ENCODE measurements at places on chromosomes 6 and 20.
A peak's percentile ranks its signal among the peaks of the same experiment; 100 is the strongest.

DNA sequence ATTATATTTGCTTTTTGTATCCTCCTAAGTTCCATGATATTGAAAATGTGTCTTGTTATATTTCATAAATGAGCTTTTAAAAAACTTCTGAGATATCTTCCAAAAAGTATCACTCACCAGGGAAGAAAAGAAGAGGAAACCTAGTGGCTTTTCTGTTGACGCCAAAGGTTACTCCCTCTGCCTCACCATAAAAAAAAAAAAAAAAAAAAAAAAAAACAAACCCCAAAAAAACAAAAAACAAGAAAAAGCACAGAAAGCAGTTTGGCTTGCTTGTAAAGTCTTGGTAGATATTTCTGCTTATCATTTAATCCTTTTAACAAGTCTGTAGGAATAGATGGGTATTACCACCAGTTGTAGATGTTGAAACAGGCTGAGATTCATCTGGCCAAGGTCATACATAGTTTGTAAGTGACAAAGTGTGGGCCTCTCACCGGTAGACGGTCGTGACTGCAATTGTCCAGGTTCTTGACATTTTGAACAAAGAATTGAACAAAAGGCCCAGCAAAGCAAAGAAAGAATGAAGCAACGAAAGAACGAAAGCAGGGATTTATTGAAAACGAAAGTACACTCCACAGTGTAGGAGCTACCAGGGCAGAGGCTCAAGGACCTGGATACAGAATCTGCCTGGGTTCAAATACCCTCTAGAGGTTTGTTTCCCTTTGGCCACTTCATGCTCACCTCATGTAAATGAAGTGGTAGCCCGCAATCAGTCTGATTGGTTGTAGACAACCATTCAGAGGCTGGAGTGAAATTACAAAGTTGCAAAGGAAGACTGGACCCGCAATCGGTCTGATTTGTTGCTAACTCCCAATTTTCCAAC lies 11.6 kb upstream of the ELOVL5 start:
- no peak for DNase-seq

GRCh38 chr6:34469499-34469898 lies 3.6 kb downstream of the PACSIN1 start:
- no peak for DNase-seq

- no peak for DNase-seq
These were observed 1.8 kb upstream of the VIP start for GRCh38 chr6:152748843-152749242.

GRCh38 chr6:93358435-93358834 lies 60.9 kb downstream of the EPHA7 start:
- no peak for DNase-seq

DNA sequence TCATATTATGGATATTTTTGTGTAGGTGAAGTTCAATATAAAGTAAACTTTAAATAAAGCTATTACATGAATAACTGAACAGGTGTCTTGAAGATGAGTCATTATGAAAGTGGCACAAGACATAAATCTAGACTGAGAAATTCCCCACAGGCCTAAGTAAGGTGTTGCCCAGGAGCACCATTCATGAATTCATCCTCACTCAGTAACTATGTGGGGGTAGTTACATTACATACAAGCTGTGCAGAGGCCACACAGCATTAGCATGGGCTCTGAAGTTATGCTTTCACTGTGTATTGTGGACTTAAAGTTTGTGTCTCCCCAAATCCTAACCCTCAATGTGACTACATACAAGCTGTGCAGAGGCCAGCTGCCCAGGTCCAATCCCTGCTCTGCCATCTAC lies 65.9 kb downstream of the BCAS1 start:
- no peak for DNase-seq

DNA sequence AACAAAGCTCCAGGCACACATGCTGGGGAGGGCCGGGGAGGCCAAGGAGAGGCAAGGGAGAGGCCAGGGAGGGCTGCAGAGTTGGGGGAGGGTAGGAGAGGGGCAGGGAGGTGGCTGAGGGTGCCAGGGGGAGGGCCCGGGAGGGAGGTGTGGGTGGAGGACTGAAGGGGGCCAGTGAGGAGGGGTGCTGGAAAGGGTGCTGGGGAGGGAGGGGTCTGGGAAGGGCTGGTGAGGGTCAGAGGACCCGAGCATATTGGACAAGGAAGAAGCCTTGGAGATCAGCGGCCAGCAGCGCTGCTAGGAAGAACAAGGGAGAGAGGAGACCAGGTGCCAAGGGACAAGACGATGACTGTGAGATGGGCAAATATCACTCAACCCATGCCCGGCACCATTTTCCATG lies 49.7 kb upstream of the GPR31 start:
- no peak for DNase-seq

DNA sequence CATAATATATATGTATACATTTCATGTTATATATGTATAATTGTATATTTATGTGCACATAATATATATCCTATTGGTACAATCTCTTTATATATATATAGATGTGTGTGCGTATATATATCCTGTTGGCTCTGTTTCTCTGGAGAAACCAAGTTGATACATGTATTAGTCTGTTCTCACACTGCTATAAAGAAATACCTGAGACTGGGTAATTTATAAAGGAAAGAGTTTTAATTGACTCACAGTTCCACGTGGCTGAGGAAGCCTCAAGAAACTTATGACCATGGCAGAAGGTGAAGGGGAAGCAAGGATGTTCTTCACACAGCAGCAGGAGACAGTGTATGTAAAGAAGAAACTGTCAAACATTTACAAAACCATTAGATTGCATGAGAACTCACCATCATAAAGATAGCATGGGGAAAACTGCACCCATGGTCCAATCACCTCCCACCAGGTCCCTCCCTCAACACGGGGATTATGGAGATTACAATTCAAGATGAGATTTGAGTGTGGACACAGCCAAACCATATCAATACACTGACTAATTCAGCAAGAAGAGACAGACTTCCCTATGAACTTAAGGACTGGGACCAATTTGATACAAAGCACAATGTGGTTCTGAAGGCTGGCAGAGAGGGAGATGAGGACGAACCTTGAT lies 14.0 kb downstream of the CST3 start:
- DNase-seq = no peak

GRCh38 chr6:108733706-108734265 lies 114.4 kb upstream of the ARMC2 start:
- DNase-seq = no peak

DNA sequence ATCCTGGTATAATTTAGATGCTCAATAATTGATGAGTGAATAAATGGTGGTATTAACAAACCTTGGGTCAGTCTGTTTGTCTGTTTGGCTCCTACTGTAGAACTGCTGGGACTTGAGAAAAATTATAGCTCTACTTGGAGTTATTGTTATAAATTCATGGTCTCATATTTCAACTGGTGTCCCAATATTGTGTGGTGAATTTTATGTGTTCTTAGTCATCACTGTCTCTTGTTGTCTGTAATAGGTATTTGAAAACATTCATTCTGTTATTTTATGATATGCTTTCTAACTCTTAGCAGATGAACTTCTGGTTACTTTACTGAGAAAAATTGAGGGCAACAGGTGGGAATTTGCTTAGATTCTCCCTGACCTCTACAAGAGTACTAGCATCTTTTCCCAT lies 221.4 kb downstream of the CDKAL1 start:
- DNase-seq = no peak

GRCh38 chr6:144408161-144408560 lies 123.0 kb downstream of the UTRN start:
- DNase-seq = no peak

DNA sequence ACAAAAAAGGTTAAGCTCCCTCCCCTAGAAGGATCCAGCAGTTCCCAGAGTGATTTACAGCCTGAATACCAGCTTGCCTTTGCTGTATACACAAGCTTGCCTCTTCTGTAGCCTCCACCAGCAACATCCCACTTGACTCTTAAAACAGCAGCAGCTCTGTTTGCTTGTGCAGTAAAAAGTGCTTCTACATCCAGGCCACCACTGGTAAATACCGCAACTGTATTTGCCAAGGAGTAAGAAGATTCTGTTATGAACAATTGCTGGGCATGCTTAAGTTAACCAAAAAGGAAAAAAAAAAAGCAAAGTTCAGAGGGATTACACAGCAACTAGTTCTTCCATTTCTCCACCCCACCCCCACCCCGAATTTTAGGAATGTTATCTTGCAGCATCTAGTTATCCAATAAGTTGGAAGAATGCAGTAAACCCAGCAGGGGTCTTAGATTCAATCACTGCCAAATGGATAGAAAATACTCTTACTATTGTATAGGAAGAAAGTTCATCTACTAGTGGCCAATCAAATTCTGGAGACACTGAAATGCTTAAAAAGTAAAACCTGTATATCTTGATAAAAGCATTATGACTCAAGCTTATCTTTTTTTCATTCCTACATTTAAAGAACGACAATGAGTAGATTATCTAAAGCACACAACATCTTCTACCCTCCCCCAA lies 4.8 kb downstream of the SALL4 start:
- no peak for DNase-seq

- no peak for DNase-seq
These were observed 150.5 kb upstream of the PRSS16 start for GRCh38 chr6:27096834-27097511.

GRCh38 chr6:38349795-38350194 lies 289.9 kb downstream of the BTBD9 start:
- DNase-seq = no peak

DNA sequence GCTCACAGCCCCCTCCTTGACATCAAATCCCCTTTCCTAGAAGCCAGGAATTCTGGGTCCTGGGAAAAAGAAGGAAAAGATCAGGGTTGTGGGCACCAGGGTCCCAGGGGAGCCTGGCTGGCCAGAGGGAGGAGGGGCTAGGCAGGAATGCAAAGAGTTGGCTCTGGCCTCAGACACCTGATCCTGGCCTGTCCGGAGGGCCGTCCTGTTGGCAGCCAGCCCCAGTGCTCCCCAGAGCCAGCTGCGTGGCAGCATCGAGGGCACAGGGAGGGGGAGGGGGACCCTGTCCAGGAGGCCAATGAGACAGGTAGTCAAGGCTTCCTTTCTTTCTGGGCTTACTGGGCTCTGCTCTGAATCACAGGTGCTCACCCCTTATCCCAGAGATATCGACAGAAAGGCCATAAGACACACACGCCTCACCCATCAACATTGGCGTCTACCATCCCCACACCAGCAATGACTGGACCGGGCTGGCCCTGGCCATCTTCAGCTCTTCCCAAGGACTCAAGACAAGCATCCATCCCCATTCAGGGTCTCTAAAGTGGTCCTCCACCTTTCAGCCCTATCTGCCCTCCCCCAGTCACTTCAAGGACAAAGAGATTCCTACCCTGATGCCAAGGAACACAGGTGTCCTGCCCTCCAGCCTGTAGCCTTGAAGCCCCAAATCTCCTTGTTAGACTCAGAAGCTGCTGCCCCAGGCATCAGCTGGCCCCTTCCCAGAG lies 723 bp downstream of the COL11A2 start:
- no peak for DNase-seq

GRCh38 chr6:143692696-143693095 lies 14.9 kb downstream of the PHACTR2 start:
- no peak for DNase-seq

DNA sequence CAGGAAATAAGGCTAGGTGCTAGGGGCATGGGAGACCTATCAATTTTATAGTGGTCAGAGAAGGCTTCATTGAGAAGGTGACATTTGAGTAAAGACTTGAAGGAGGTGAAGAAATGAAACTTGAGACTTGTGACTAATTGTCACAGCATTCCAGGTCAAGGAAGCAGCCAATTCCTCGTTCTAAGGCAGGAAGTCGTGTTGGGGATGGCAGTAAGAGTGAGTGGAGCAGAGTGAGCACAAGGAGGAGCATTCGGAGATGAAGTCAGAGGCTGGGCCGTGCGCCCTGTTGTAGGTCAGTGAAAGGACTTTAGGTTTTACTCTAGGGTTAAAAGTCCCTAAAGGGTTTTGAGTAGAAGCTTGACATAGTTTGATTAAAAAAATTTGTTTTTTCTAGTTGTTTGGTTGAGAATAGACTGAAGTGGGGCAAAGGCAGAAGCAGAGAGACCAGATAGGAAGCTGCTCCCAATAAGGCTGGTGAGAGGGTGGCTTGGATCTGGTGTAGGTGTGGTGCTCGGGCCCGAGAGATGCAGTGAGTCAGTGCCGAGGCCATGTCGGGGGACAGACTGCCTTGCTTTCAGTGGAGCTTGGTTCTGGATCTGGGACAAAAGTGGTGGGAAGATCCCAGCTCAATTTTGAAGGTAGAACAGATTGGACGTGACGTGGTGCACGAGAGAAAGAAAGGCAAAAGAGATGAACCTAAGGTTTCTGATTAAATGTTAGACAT lies 2.6 kb upstream of the RSPH3 start:
- no peak for DNase-seq

GRCh38 chr6:56914798-56915658 lies 39.9 kb upstream of the BEND6 start:
- peak; percentile 78 for DNase-seq

GRCh38 chr20:50333812-50334211 lies 143.2 kb downstream of the CEBPB start:
- DNase-seq = no peak

DNA sequence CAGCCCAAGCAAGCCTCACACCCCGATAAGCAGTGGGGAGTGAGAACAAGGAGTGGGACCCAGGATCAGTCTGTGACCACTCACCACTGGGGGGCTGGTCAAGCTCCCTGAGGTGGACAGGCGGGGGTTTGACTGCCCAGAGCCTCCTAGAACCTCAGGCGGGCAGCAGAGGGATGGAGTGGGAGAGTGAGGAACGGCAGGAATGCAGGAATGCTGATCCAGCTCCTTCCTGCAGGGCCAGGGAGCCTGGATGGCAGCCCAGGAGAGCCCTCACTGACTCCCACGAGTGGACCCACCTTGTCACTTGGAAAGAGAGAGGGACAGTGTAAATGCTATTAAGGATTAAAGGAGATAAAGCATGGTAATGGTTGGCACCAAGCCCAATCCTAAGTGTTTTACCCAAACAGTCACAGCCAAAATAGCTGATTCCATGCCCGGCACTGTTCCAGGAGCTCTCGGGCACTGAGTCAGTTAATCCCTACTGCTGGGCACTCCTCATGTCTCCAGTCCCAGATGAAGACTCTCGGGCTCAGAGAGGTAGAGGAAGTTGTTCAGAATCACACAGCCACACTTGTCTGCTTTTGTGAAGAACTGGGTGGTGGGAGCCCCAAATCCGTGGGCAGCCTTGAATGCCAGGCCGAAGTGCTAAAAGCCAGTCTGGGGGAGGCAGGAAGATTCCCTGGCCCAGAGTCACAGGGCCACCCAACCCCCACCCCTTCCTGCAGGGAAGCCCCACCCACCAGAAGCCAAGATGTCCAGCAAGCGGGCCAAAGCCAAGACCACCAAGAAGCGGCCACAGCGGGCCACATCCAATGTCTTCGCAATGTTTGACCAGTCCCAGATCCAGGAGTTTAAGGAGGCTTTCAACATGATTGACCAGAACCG lies 3.1 kb downstream of the MYL9 start:
- DNase-seq = no peak

DNA sequence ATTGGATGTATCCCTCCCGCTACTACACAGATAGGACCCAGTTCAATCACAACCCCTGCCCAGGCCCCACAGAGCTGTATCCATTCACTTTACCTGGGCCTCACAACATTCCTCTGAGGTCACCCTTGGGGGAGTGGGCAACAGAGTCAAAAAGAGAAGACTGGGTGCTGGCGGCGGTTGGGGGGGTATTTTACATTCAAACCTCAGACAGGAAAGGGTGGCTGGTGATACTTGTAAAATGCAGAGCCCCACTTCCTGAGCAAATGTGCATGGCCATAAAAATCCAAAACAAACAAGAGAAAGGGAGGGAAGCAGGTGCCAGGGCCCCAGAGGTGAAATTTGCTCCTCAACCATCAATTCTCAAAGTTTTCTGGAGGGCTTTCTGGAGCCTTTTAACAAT lies 3.5 kb downstream of the LRFN2 start:
- DNase-seq = no peak

Measured in putamen (tissue), 1 donor.